ENCODE measurements at places on chromosomes 5 and 9.

DNA sequence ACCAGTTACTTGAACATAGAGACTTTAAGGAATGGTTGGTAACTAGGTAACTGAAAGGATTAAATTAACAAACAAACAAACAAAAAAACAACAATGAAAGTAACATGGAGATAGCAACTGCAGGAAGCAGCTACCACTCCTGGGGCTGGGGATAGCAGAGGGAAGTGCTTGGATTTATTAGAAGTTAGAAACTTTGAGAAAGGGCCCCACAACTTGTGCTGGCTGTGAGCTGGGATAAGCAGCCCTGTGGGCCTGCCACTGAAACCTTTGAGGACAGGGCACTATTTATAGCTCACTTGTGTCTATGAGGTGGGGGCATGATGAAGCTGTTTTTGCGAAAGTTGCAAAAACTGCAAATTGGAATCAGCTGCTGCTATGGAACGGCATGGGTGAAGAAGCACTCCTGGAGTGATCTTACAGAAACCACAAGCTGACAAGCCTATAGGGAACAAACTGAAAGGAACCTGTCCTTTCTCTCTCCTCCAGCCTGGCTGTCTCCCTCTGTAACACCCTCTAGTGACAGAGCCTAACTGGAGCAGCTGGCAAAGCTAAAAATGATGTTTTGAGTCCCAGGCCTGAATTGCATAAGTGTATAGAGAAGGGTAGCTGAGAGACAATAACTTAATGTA is 91.4 kb upstream of the RANBP6 start:
- DNase-seq = peak; percentile 14

DNA sequence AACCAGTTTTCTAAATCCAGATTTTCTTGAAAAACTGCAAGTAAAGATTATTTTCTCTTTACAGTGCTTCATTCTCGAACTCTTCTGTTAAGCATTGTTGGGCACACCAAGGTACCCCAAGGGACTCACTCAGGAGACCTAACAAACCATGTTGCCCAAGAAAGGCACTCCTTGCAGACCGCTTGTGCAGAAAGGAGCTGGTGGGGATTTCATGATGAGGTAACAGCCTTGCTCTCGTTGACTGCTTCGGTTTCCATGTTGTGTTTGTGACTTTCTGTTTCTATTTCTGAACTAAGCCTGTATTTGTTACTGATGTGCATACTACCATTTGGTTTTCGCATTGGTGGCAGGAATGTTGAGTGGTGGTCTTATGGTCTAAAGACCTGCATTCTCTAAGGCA is 266.6 kb upstream of the DAP start:
- DNase-seq = no peak

GRCh38 chr5:159963935-159964334 is 45.0 kb upstream of the TTC1 start:
- DNase-seq = no peak

DNA sequence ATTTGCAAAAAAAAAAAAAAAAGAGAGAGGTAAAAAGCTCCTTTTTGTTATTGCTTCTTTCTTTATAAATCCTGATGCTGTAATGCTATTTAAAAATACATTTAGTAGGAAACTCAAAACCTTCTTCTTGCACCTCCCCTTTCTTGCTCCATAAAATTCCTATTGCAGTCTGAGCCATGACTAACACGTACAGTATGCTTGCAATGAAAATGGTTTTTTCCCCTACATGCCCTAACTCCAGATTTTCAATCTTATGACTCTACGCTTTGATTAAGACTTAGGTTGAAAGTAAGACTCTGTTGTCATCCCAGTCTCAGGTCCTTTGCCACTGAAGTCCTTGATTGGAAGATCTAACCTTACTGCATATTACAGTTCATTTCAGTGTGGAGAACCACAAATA is 23.9 kb downstream of the FGF10 start:
- DNase-seq = no peak

- DNase-seq = no peak
These were observed 187.7 kb downstream of the CACNA1B start for GRCh38 chr9:138065287-138065686.

GRCh38 chr5:114223866-114224265 is 138.0 kb upstream of the KCNN2 start:
- DNase-seq = peak; percentile 4

DNA sequence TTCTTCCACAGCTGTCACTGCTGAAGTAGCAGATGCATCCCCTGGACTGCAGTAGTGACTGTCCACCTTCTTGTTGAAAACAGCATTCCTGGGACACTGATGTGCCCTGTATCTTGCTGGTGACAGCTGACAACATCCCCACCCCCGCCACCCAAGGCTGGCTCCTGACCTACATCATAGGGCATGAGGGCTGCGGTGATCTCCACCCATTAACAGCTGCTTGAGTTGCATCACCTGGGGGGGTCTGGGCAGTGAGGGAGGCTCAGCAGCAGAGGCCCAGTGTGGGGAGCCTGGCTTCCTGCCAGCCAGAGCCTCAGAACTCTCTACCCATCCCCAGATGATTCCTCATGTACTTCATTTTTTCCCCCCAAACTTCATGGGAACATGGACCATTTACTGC is 4.1 kb downstream of the PRUNE2 start:
- no peak for DNase-seq

GRCh38 chr5:39648848-39649227 is 224.1 kb upstream of the DAB2 start:
- peak; percentile 50 for DNase-seq

DNA sequence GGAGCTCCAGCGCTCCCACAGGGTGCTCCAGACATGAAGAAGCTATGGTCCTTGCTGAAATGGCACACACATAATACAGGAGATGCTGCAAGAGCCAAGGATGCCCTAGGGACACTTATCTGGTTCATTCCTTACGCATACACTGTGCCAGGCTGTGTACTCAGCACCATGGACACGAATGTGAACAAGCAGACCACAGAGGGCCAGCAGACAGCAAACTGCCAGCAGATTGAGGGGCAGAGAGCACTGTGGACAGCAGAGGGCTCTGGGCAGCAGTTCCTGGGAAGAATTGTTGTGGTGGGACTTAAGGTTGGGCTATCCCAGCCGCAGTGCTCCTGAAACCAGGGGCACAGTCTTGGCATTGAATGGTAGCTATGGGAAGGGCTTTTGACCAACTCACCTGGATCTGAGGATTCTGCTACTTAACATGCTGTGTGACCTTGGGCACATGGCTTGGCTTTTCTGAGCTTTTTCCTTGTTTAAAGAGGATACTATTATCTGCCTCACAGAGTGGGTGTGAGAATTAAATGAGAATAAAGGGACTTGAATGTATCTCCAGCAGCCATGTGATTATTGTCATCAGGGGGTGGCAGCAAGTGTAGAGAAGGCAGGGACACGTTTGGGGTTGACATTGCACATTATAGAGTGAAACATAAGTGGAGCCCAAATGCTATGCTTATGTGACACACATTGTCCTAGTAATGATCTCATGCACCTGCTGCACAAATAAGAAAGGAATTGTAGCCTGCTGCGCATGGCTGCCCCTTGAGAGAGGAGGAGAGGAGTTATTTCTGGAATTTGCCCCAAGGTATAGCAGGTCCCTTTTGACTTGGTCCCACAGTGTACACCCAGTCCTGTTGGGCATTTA is 30.1 kb downstream of the PPARGC1B start:
- DNase-seq = no peak

- DNase-seq = no peak
These were observed 17.4 kb downstream of the ADAMTS19 start for GRCh38 chr5:129477532-129477931.

DNA sequence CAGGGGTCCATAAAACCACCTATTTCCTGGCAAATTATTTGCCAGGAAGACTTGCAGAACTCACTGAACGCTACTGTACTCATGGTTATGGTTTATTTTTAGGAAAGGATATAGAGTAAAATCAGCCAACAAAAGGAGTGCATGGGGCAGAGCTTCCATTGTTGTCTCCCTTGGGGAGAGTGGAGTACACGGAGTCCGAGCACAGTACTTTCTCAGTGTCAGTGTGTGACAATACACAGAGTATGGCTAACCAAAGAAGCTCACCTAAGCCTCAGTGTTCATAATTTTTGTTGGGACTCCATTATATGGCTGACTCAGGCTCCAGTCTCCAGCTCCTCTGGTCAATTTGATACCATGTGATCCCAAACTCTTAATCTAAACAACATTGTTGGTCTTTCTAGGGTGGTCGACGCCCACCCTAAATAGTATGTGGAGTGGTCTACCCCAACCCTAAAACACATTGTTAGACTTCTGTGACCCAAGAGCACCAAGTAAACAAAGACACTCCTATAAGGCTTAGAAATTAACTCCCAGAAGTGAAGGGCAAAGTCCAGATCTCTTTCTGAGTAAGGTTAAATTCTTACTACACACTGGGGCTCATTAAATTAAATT is 74.9 kb downstream of the SLC44A1 start:
- no peak for DNase-seq
